ENCODE measurements at places on chromosomes 4 and X.

GRCh38 chrX:128439159-128439558, 387.0 kb upstream of the ACTRT1 start:
- no peak for DNase-seq

DNA sequence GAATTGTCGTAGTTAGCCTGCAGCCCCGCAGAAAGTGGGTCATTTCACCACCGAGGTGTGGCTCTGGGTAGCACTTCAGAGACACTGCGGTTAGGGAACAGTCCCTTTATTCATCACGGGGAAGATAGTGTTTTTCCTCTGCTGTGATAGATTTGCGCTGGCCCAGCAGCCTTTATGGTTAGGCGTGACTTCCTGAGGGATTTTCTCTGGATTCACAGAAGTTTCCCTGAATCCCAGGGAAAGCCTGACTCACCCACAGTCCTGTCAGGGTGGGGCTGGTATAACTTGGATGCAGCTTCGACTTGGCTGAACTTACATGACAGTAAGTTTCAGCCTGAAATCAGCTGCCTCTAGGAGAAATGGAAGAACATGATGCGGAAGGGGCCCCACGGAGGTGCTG, 196.3 kb upstream of the HHIP start:
- no peak for DNase-seq

DNA sequence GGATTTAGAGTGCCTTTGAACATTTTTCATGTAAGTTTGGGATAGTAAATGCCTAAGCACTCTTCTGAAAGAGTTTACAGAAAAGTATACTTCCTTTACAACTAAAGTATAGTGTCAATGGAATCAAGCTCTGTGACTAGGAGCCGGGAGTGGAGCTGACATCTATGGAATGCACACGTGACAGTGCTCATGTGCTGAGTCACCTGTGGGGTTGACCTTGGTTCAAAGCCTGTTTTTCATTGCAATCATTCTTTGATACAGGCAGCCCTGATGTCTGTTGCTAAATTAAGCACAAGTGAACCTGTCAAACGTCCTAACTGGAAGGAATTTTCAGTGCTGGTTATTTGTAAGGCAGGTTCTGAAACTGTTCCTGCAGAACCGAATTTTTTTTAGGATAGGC, 82.5 kb downstream of the GPAT3 start:
- no peak for DNase-seq

DNA sequence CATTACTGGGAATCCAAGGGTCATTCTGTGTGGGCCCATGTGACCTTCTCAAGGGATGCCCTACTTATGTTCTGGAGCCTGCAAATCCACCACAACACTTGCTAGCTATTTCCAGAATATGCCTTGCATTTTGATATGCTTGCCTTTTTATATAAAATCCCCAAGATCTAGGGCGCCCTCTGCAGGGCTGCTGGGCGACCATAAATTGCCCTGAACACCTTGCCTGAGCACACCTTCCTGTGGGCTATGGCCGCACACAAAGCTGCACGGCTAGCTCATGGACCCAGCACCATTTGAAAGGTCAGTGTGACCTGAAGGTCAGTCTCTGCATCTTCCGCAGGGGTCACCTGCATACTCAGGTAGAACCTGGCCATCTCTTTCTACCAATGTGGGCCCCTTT, 311.7 kb downstream of the NLGN4X start:
- DNase-seq: no peak

DNA sequence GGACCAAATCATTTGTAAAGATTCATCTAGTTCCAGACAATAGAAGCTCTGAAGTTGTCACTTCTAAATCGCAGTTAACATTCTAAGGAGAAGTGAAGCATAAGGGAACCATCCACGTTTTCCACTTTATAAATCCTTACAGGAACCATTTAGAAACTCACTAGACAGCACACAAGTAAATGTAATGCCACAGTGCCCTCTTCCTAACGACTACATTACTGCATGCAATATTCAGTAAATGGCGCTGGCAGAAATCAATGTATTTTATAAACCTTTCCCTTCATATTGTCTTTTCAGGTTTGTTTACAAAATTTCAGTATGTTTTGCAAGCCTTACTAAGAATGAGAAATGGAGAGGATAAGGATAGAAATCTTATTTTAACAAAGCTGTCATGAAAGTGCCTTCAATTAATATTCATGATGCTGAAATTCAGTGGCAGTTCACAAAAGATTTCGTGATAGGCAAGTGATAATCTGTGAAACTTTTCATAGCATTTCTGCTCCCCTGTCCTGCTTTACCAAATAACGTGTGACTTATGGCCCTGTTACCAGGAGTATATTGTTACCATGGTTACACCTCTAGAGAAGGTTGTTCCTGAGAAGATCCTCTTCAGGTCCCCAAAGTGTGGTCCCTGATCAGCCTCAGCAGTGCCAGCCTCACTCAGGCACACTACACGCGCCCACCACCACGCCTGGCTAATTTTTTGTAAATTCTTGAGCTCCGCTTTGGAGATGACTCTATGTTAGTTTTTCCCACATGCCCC, 54.2 kb downstream of the TMA16 start:
- no peak for DNase-seq
